Right atrium auricular region (tissue), 2 donors: ENCODE measurements at places on chromosomes 7 and 10. TPM values are rescaled to one million over a fixed set of nuclear protein-coding genes. Genes with fewer than 3 reads are reported as not detected.

DNA sequence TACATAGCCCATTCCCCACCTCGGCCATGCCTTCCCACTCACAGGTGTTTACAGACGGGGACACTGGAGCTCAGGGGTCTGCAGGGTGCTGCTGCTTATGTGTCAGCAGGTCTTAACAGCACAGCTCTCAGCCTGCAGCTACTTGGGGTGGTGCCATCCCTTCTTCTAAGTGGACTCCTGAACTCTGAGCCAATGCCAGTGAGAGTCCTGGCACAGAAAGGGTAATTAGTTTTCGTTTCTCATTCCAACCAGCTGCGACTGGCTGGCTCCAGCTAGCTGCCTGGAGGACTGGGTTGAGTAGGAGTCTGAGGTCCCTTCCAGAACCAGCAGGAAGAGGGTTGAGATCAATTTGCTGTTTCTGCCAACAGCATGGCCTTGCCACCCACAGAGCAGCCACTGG is 88.3 kb upstream of the AGK start:
- DNase-seq = no peak

DNA sequence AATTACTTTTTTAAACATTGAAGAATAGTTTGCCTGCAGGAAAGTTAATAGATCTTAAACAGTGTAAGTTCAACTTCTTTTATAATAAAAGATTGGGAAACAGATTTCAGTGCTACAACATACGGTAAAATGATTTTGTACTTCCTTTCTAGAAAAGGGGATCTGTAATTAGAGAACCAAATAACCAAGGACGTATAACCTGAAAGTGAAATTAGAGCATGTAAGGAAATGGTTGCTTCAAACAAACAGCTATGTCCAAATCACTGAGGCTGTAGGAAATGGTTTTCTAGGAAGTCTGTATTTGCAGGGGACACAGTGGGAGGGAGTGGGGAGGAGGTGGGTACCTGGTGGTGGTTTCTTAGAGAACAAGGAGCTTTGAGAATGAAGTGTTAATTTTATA is 57.9 kb upstream of the EXOC6 start:
- no peak for DNase-seq

CPEB3 gene
- 6.9 TPM for total RNA-seq

- DNase-seq = no peak
These were observed 376.9 kb downstream of the CALN1 start for GRCh38 chr7:72035266-72035665.

- no peak for DNase-seq
These were observed 113.0 kb downstream of the MGMT start for GRCh38 chr10:129580010-129580409.
